Non-pigmented ciliary epithelial cell (primary cell): ENCODE measurements at places on chromosomes 2 and 18.

DNA sequence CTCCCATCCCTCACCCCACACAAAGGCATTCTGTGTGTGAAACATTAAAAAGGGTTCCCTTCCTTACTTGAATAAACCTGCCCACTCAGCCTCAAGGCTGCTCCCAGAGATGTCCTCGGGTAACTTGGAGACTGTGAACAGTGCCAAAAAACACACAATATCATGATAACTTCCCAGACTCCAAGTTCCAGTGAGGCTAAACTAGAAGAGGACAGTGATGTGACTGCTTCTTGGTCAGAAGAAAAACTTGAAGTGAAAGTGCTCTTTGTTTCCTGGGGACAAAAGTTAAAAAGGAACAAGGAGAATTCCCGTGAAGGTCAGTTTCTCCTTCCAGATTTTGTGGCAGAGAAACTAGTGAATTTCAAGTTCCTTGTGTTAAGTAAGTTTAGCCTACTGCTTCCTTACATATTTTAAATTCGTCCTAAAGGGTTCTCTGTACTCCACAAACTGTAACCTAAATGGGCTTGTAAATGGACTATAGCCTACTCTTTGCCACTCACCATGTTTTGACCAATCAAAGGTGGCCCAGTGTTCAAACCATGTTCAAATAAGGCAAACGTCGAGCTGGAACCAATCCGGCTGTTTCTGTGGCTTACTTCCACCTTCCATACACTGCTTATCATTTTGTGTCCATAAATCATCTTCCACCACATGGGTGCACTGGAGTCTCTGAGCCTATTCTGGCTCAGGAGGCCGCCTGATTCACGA, 20.4 kb downstream of the TPRKB start:
- DNase-seq, result no peak

DNA sequence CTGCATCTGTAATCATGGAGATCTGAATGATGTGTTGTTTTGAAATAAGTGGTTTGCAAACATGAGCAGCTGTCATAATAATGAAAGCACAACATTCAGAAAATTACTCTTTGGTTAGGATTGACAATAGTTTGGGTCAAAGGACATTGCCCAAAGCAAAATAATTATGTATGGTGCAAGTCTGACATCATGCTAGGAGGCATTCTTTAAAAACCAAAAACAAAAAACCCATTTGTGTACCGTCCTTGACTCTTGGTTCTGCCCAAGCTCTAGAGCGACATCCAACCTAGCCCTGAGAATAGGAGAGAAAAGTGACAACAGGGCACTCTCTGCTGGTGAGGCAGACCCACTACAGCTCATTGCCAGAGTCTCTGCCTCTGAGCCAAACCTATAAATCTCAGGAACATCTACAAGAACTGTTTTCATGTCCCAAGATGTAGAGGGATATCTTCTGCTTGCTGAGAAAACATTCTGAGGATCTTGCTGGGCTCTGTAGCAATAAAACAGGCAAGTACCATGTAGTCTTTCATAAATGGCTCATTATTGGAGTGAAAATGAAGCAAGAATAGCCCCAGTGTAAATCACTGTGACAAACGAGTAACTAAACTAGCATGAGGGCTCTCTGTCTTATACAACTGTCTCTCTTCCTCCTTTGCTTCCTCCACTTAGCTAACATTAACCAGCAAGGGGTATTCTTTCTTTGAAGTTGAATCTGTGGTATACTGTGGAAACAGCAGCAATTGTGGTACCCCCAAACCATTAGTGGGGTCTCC, 266.8 kb upstream of the CXCR4 start:
- no peak for DNase-seq

- no peak for DNase-seq
Observed at GRCh38 chr18:24300703-24301102, 96.9 kb downstream of the OSBPL1A start.

- DNase-seq, result peak; percentile 41
Observed at GRCh38 chr2:43018179-43019024, 208.0 kb downstream of the ZFP36L2 start.

- peak; percentile 45 for DNase-seq
Observed at GRCh38 chr18:65754121-65754520, 3.3 kb downstream of the CDH7 start.

- DNase-seq, result no peak
Observed at GRCh38 chr18:52000435-52000834, 339.6 kb upstream of the DCC start.
